ENCODE measurements at places on chromosomes 3 and 15.

DNA sequence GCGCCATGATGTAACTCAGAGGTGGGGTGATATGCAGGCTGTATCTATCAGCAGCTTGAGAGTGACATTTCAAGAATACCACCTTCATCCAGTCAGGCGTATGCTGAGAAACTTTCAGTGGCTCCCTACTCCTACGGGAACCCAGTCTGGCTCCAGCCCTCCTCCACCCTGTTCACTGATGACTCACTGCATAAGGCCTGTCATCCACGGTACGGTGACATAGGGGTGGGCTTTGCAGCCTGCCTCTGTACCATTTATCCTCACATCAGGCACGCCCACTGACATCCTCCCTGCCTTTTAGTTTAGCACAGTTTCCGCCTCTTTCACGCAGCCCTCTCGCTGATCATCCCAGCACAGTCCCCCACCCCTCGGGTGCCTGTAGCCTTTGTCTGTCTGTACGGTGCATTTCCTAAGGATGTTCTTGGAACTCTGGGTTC is 11.7 kb downstream of the PXYLP1 start:
- peak; percentile 21 for DNase-seq

GRCh38 chr3:48371651-48372376 is at the start of gene FBXW12:
TSS of gene FBXW12 (plus strand) at chr3:48372219. CDS start at chr3:48372768, 549 bp downstream.
- no peak for DNase-seq

GRCh38 chr3:140736863-140737460 is 59.1 kb downstream of the TRIM42 start:
- peak; percentile 12 for DNase-seq

- DNase-seq, result no peak
Measured at GRCh38 chr3:86968244-86968932, 22.6 kb downstream of the VGLL3 start.

DNA sequence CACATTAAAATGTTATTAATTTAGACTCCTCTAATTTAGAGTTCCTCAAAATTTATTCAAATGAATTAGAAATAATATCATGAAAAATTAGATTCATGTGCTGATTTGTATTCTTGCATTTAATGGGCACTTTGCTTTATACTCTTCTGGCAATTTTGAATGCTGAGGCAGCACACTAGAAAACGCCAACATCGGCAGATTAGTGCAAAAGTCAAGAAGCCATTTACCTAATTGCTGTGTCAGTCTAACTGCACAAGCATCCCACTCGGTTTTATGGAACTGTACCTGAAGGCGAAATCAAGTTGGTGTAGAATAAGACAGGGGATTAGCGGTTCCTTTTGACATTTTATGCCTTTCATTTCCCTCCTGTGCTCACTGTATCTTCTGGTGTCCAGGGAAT is 382.0 kb downstream of the ROBO2 start:
- DNase-seq, result no peak

GRCh38 chr3:75342425-75342824 is 321.7 kb upstream of the FRG2C start:
- no peak for DNase-seq

DNA sequence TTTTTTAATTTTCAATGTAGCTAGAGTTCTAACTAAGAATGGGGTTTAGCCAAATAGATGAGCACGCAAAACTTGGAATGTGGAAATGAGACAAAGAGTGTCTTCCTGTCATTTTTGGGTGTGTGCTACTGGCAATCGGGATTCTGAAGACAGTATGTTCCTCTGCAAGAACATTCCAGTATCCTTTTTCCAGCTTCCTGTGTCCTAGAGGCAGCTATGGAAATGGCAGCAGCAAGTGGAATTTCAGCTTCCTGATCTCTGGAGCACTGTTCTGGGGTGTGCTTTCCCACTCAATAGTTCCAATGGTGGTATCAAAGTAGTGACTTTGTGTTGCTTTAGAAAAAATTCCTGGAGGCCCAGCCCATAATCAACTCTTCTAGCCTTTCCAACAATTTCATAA is 642.9 kb upstream of the KCNMB2 start:
- DNase-seq, result no peak

DNA sequence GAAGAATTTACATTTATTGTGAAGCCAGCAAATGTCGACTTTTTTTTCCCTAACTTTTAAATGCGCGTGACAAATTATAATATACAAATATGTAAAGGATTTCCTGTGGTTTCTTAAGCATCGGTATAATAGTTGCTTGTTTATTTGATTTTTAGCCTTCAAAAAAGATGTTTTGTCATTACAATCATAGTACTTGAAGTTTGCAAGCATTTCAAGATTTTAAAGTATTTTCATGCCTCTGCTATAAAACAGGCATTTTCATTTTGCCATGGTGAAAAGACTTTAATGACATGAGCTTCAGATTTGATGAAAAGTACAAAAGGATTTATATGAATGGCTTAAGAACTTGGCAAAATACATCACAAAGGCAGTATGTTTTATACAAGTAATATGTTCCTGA is 9.4 kb upstream of the P2RY12 start:
- peak; percentile 62 for DNase-seq

- no peak for DNase-seq
Measured at GRCh38 chr3:192911293-192911692, 6.4 kb downstream of the MB21D2 start.

DNA sequence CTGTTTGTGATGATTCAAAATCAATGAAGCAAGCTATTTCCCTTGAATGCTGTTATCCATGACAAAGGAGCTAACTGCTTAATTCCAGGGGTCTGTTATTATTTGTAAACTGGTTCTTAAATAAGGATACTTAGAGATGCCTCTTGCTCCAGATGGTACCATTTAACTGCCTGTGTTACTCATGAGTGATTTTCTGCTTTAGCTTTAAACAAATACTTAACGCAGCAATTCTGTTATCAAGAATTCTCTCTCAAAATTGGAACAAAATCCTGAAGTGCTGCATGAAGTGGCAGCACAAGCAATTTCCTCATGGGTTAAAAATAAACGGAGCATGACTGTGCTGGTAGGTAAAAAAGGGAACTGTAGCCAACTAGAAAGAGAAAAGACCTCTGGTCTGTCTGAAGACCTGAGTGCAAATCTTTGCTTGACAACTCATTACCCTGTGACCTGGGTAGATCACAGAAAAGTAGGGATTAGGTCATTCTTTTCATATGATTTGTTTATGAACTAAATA is 62.5 kb upstream of the GBE1 start:
- no peak for DNase-seq

GRCh38 chr3:23592961-23593931 is 212.5 kb upstream of the UBE2E1 start:
- DNase-seq, result no peak

- DNase-seq, result peak; percentile 52
Measured at GRCh38 chr15:39363761-39364586, 216.9 kb upstream of the THBS1 start.

DNA sequence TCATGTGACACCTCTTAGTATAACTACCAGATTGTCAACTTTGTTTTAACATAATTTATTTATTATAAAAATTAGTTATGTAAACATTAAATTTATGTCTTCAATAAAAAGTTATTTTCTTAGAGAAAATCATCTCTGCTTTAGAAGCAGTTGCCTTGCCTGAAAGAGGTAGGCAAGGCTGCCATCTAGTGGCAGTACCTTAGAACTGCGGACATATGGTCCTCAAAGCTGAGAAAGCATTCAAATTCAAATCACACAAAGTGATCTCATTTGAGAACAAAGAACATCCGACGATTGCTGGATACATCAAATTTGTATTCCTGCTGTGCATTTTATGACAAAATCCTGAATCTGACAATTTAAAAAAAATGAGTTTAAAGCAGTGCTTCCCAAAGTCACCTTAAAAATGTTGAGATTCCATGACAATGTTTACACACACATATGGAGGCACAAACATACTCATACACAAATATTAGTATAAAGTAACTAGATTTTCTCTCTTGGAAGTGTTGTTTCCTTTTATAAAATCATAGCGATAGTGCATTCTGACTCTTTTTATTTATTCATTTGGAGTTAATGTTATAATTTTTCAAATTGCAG is 617.4 kb downstream of the CADM2 start:
- peak; percentile 56 for DNase-seq

DNA sequence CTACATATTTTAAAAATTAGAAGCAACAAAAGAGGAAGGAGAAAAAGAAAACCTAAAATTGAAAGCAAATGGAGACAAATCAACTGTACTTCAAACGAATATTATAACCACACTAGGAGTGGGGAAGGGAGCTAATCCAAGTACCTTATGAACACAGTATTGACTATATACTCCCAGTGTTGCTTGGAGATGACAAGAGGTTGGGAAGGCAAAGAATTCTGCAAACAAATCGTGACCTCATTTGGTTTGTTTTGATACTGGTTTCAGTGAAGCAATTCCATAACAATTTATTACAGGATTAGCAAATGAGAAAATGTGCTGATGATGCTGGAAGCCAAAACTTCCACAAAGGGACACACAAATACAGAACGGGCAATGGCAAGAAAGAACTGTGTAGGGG is 268.1 kb downstream of the ULK4 start:
- DNase-seq, result no peak

DNA sequence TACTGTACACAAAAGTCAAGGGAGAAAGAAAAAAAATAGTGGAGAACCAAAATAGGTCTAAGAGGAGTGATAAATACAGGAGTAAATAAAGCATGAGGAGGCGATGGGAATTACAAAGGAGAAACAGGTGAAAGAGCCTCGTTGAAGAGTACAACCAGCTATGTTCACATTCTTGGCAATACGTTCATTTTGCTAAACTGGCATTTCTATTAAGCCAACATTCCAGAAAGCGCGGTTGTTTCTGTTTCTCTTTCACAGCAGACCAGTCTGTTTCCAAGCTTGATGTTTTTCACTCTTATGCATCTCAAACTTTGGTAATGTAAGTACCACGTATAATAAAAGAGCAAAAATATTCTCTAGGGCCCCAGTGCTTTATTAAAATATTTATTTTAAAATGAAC is 74.5 kb downstream of the NSUN3 start:
- no peak for DNase-seq

DNA sequence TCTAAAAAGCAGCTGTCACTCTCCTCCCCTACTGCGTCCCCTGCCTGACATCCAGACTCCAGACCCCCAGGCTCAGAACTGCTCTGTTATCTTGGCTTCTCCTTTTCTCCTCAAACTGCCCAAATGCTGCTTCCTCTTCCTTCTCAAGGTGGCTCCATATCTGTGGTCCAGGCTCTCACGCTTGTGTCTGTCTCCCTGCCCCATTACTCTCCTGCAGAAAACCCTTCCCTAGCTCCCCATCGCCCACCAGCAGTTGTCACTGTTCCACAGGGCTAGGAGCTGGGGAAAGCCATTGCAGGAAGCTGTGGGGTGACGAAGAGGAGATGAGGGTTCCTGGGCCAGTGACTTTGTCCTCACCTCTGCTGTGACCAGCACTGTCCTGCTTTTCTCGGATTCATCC is 30.7 kb upstream of the CGNL1 start:
- DNase-seq, result no peak

- DNase-seq, result no peak
Measured at GRCh38 chr3:193997228-193998122, 138.5 kb upstream of the HES1 start.

DNA sequence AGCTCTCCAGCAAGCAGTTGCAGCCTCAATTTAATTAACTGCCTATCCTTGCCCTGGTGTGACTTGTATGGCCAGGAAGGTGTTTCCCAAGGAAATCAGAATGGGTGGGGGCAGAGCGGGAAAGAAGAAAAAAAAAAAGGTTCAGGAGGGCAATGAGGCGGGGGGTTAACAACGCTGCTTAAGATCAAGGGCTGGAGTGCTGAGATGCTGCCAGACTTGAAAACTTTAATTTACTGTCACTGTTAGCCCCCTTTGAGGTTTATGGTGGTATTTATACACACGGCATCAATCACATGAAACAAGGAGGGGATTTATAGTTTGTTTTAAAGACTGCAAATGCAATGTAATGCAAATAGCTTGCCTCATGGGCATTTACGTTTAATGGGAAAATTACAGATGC is 319.4 kb upstream of the NR2F2 start:
- DNase-seq, result no peak

DNA sequence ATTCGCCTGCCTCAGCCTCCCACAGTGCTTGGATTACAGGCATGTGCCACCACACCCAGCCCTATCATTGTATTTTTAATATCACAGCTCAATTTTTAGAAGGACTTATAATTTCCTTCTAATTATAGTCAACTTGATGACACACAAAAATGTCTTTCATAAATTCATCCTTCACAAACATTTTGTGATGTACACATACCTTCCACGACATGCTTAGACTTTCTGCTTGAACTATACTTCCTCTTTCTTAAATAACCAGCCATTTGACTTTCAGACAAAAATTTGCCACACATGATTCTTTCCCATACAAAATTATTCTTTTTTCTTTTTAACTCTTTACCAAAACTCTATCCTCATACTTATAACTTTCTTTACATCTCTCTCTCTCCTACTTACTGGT is 48.4 kb upstream of the CCK start:
- DNase-seq, result no peak

- no peak for DNase-seq
Measured at GRCh38 chr3:14285548-14285925, 106.9 kb downstream of the LSM3 start.

DNA sequence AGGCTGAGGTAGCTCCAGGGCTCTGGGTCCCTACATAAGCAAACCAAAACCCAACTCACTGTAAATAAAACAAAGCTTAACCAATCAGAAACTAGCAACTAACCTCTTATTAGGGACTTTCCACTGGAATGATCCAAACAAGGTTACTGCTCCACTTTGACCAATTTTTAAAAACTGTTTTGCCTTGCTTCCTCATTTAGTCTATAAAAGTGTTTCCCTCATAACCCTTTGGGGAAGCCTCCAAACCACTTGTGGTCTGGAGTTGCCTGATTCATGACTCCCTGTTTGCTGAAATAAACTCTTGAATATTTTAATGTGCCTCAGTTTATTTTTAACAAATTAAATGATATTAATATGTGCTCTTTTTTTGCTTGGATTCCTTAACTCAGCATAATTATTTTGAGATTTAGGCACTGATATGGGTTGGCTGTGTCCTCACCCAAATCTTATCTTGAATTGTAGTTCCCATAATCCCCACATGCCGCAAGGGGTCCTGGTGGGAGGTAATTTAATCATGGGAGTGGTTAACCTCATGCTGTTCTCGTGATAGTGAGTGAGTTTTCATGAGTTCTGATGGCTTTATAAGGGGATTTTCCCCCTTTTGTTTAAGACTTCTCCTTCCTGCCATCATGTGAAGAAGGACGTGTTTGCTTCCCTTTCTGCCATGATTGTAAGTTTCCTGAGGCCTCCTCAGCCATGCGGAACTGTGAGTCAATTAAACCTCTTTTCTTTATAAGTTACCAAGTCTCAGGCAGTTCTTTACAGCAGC is 90.6 kb downstream of the CD200R1L start:
- no peak for DNase-seq

GRCh38 chr15:34976073-34976472 is 6.5 kb upstream of the AQR start:
- no peak for DNase-seq

DNA sequence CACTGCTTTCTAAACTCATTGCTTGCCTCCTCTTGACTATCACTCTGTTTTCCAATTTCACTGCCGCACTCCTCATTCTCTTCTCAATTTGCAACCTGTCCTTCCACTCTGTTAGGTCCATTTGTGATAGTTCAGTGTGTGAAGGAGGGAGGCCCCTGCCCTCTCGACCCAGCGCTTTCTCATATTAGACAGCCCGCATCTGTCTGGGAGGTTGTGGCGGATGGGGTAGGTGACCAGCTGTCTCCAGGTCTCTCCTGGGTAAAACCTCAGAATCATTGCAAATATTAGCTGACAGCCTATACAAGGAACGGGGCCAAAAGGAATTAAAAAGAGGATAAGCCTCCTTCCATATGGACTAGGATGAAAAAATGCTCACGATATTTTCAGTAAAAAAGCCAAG is 358.3 kb downstream of the SHQ1 start:
- no peak for DNase-seq

Data from fibroblast of skin of abdomen (primary cell).